ENCODE measurements at places on chromosomes 16 and 17.

DNA sequence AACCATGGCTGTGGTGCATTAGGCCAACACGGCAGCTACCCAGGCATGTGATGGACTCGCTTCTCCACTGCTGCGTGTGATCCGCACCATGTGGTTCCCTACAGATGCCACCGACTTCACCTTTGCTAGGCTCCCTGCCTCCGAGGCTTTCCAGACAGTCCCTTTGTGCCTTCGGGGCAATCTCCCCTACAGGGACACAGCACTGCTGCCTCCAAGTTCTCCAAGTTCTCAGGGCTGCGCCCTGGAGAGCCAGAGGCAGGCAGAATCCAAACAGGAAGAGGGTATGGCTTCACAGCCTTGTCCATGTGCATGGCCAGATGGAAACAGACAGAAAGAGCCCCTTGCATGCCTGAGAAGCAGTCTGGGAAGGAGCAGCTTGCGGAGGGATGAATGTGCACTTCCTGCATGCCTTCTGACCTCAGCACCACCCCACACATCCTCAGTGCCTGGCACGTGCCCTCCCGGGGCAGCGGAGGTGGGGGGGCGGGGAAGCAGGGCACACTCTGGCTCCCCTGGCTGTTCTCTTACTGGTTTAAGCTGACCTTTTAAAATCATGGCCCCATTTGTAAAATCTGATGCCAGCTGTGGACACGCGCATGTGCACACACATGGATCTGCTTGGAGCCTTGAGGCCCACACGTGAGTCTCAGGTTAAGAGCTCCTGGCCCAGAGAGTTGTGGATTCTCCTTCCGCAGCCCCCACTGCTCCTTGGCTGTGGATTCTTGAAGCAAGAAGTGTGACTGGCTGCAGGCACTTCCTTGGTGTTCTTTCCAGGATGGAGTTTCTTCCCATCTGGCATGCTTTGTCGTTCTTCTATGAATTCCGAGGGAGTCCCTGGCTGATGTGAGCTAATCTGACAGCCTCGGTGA lies 55.3 kb upstream of the MTSS2 start:
- no peak for DNase-seq

DNA sequence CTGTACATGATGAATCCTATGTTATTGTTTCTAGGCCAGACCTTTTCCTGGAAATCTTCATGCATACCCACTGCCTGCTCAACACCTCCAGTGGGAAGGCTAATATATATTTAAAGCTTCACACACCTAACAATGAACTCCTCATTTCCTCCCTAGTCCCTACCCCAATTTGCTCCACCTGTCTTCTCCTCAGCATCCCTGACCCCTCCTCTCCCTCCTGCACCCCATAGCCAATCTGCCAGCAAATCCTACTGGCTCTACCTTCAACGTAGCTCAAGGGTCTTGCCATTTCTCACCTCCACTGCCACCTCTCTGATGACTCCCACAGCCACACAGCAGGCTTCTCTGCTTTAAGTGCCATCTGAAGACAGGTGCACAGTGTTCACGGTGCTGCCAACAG lies 215.6 kb upstream of the WSB1 start:
- DNase-seq: no peak

- no peak for DNase-seq
Measured at GRCh38 chr16:7167626-7168025, 165.0 kb upstream of the RBFOX1 start.

DNA sequence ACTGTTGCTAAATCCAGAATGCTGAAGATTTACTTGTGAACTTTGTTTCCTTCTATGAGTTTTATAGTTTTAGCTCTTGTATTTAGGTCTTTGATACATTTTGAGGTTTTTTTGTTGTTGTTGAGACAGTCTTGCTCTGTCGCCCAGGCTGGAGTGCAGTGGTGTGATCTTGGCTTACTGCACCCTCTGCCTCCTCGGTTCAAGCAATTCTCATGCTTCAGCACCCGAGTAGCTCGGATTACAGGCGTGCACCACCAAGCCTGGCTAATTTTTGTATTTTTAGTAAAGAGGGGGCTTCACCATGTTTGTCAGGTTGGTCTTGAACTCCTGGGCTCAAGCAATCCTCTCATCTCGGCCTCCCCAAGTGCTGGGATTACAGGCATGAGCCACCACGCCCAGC lies 14.4 kb downstream of the TENT4B start:
- DNase-seq: no peak

GRCh38 chr16:1550069-1550468 lies 16.6 kb downstream of the TMEM204 start:
- no peak for DNase-seq

All from GM23338 (cell line).